ENCODE measurements at places on chromosomes 6 and 20.

DNA sequence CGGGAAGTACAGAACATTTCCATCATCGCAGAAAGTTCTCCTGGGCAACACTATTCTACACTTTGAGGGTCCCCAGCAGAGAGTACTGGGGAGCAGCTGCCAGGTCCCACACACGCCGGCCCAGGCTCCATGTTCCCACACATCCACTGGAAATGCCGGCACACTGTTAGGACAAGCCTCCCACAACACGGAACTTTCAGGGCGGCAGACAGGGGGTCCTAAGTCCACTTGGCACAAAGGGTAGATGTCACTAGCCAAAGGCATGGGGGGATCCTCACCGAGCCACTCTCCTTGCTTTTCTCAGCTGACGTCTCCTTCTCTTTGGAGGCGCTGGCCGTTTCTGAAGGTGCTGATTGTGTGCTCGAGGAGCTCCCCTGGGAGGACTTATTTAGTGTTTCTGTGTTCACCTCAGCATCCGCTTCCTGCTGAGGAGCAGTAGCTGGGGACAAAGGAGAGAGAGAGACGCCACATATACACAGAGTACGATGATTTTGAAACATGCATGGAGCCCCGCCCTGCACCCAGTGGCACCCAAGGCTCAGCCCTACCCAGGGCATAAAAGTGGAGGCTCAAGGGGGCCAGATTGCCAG lies 135.4 kb downstream of the ZMYND8 start:
- no peak for DNase-seq

DNA sequence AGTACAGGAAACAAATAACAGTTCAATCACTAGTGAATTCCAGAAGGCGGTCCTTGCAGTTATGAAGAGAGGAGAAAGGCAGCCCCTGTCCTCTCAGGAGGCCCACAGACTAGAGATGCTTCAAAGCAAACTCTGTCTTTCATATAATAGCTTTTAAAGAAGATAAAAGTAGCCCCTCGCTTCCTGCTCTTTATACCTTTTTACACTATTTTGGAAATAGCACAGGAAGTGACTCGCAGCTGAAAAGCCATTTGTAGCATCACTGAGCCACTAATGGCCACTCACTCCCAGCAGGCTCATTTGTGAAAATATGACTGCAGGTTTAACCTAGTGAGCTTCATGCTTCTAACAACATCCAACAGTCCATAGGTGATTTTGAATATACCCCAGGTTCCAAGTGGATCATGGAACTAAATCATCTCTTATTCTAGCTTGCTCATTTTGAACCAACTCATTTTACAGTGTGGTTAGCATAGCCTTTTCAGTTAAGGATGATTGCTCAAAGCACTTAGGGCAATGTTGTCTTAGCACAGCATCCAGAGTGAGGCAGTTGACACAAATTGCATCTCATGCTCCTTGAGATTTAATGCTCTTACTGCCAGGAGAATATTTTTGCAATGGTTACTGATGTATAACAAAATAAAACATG lies 136.0 kb upstream of the NRSN1 start:
- no peak for DNase-seq

GRCh38 chr6:51934098-51934497 lies 153.3 kb downstream of the PKHD1 start:
- DNase-seq: peak; percentile 16

GRCh38 chr20:47502271-47503239 lies 868 bp downstream of the NCOA3 start:
- DNase-seq: peak; percentile 63

- no peak for DNase-seq
These were observed 1.0 kb upstream of the CDSN start for GRCh38 chr6:31121131-31121790.

GRCh38 chr20:36548704-36549627 lies 7.6 kb downstream of the MYL9 start:
- DNase-seq: no peak

- DNase-seq: no peak
These were observed 69.4 kb downstream of the TENT5A start for GRCh38 chr6:81682858-81683620.

- DNase-seq: no peak
These were observed 9.8 kb upstream of the FAM217A start for GRCh38 chr6:4088704-4089103.

DNA sequence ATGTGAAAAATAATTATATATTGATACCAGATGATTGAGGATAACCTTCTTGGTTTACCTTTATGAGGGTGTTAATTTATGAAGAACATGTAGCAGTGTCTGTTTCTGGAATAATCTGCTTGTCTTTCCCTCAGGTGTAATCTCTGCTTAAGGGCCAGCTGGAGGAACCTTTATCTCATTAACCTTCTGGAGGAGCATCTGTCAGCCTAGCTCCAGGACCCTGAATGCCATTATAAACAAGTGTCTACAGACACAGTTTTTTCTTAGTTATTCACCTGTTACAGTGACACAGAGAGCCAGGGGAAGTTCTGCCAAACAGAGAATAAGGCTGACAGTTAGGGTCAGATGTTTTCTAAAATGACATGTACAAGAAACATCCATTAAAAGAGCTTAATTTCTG lies at the start of gene IMPG1:
IMPG1 (minus strand) TSS at position 101 of the 400 bp plus-strand sequence. CDS start 174 bp downstream, outside the sequence.
- no peak for DNase-seq

DNA sequence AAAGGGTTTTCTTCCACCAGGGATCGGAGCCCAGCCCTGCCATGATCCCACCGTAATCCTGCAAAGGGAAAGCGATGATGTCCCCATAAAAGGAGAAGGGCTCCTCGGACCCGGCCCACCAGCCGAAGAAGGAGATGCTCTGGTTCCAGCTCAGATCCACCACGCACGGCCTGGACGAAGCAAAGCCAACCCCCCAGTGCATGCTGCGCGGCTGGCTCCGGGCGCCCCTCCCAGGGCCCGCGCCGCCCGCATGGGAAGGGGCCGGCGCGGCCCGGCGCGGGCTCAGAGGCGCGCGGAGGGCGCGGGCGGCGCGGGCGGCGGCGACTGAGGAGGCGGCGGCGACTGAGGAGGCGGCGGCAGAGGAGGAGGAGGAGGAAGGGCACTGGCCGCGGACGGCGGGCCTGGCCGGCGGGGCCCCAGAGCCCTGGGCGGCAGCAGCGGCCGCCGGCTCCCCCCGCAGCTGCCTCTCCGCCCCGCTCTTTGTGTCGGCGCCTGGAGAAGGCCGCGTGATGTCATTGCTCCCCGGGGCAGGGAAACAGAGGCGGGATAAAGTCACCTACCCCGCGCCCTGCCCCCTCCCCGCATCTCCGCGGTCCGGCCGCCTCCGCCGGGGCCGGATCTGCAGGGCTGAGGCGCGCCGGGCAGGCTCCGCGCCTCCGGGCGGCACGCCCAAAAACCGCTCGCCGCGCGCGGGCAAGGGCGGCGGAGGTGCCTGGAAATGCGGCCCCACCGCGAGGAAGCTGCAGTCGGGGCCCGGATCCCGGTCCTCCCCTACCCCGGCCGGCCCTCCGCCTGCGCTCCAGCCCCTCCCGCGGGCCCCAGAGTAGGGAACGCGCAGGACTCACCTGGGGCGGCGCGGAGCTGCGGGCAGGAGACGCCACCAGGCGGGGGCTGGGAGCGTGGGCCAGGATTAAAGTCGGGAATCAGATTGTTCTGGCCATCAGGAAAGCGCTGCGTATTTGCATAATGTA lies at the start of gene FAXC:
FAXC (minus strand) TSS at position 504 of the 971 bp plus-strand sequence; CDS start at position 202, 302 bp downstream.
- peak; percentile 58 for DNase-seq

GRCh38 chr6:130524552-130524951 lies 158.7 kb downstream of the TMEM200A start:
- DNase-seq: no peak

DNA sequence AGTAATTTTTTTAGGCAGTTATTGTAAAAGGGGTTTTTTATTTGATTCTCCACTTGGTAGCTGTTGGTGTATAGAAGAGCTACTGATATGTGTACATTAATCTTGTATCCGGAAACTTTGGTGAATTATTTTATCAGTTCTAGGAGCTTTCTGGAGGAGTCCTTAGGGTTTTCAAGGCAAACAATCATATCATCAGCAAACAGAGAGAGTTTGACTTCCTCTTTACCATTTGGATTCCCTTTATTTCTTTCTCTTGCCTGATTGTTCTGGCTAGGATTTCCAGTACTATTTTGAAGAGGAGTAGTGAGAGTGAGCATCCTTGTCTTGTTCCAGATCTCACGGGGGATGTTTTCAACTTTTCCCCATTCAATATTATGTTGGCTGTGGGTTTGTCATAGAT lies 28.0 kb upstream of the TNFAIP3 start:
- DNase-seq: no peak

DNA sequence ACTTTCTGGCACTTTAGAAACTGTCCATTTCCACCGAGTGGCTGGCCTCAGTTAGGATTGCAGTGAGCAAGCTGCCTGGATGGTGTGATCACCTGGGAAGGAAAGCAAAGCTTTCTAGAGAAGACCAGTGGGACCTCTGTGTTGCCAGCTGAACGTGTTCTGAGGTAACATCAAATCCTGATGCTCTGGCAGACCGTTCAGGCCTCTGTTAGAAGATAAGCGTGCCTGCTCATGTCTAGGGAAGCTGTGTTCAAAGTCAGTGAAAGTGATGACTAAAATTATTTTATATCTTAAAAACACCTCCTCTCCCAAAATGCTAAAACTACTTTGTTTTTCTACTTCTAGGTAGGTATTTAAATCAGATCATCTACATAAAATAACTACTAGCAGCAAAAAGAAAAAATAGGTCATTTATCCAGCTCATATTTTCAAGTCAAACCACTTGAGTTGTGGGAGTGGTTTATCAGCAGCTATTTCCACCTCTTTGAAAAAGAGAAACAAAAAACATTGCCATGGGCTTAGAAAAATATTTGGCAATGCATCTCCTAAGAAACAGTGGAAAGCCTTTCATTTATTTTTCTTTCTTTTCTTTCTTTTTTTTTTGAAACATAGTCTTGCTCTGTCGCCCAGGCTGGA lies 54.8 kb downstream of the CEP43 start:
- DNase-seq: no peak

DNA sequence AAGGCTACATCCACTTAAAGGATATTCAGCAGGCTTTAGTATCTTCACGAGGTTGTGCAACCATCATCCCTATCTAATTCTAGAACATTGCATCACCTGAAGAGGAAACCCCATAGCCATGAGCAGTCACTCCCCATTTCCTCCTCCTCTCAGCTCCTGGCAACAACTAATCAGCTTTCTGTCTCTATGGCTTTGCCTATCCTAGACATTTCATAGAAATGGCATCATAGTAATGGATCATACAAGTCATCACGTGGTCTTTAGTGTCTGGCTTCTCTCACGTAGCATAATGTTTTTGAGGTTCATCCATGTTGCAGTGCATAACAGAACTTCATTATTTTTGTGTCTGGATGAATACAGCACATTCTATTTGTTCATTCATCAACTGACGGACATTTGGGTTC lies 20.5 kb downstream of the SNAI1 start:
- no peak for DNase-seq

DNA sequence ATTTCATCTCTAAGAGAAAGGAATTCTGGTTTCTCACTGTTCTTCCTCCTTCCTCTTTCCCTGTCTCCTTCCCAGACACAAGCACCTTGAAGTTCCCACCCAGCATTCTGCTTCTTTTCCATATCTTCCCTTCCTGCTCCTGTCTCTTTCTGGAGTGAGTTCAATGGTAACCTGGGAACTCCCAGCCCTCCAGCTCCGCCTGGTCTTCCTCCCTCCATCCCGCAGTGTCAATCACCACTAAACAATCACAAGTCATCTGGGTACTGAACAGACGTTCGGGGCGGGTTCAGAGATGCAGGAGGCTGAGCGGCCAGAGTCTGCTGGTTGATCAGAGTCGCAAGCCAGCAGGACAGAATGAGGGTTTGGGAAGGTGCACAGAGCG lies 7.7 kb downstream of the TTBK1 start:
- DNase-seq: peak; percentile 54
